ENCODE measurements at places on chromosomes 5 and 9.

DNA sequence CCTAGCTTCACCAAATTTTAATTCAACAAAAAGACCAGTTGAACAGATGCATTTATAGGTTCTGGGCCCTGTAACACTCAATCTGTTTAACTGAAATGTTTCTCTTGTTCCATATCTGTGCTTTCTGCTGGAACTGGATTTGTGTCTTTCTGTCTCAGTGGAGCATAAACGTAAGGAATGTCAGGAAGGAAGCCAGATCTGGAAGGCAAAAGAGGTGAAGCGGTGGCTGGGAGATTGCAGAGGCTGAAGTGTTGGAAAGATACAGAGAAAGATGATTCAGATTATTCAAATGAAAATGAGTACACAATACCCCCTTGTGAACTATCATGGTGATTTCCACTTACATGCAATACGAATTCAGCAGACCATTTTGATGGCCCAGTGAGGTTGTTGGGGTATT lies 406.8 kb downstream of the BRINP1 start:
- no peak for DNase-seq

- no peak for DNase-seq
Measured at GRCh38 chr5:149452665-149453617, 73.8 kb upstream of the IL17B start.

- DNase-seq: no peak
Measured at GRCh38 chr9:112969730-112970129, 42.3 kb downstream of the ZNF883 start.

GRCh38 chr9:136190237-136190601 lies 14.7 kb downstream of the LHX3 start:
- DNase-seq: no peak

DNA sequence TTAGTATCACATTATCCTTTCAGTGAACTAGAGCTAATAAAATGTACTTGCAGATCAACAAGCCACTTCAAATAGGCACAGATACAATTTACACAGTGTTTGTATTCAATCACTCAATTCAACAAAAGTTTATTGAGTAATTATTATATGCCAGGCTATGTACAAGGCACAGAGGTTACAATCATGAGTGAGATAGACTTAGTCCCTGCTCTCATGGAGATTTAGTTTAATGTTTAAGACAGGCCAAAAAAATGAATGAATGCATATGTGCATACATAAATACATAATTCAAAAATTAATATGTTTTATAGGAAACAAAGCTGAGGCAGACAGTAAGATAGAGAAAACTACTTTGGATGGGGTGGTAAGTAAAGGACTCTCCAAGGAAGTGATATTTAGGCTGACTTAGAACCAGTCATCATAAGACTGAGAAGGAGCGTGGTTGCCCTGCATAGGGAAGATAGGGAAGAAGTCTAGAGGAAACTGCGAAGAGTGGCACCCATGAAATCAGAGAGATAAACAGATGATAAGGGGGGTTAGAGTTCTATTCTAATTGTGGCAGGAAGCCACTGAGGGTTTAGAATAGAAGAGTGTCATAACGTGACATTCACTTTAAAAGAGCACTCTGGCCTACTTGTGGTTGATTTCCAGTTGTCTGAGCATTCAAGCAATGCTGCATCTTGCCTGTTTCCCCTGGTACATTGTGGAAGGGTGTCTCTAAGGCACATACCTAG lies 49.7 kb upstream of the GRAMD2B start:
- no peak for DNase-seq

- no peak for DNase-seq
Measured at GRCh38 chr9:27133817-27134216, 24.8 kb downstream of the TEK start.

Measured in stimulated activated CD8-positive, alpha-beta memory T cell treated with anti-CD3 and anti-CD28 coated beads, Interleukin-12 subunit alpha, Interleukin-12 subunit beta, amount 100 ng/mL, for 1 hour (primary cell).